Left lobe of liver (tissue), 2 donors: ENCODE measurements at places on chromosomes 11 and 22. TPM values are rescaled to one million over a fixed set of nuclear protein-coding genes. Genes with fewer than 3 reads are reported as not detected.
A peak's percentile ranks its signal among the peaks of the same experiment; 100 is the strongest.

Gene KCNE3
- total RNA-seq: 2.1 TPM

Gene WNT7B
- total RNA-seq: 0.08 TPM

Gene TPH1
- 0.05 TPM for total RNA-seq

Gene OTOG
- total RNA-seq: not detected

Gene FAT3
- total RNA-seq: 0.13 TPM

Gene SYCE3
- 0.45 TPM for total RNA-seq

Gene KIRREL3
- total RNA-seq: 0.13 TPM

- no peak for DNase-seq
Observed at GRCh38 chr22:44534335-44534734, 36.3 kb upstream of the RTL6 start.

- DNase-seq: no peak
Observed at GRCh38 chr22:18978506-18978905, 42.4 kb upstream of the PRODH start.

- no peak for DNase-seq
Observed at GRCh38 chr11:33021937-33022336, 6.3 kb downstream of the DEPDC7 start.

DNA sequence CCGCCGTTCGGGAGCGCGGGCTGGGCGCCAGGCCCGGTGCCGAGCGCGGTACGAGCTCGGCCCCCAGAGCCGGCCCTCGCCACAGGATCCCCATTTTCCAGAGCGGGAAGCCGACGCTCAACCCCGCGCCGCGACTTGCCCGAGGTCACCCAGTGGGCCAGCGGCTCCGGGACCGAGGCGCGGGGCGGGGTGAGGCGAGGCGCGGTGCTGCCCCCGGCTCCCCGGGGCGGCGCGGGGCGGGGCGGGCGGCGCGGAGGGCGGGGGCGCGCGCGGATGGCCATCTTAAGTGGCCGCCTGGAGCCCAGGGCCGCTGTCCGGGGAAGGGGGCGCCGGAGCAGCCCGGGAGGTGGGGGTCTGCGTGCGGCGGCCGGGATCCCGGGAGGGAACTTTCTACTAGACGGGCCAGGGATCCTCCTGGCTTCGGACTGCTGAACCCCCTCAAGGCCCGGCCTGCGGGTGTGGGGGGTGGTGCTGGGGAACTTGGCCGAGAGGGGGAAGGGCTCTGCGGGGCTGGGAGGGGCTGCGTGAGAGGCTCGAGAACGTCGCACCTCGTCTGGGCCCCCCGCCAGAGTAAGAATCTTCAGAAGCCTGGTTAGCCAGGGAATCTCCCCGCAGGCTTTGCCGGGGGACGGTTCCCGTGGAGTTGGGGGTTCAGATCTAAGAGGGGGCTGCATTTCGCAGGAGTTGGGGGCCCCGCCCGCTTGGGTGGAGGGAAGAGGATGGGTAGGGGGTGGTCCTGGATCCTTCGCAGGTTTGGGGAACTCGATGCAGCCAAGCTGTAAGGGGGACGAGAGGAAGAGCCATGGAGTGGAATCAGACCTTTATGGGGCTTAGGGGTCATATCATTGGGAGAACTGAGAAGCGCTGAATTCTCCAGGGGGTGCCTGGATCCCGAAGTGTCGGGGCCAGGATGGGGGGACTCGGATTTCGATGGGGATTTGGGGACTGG lies 678 bp upstream of the INPPL1 start:
- DNase-seq: peak; percentile 80

DNA sequence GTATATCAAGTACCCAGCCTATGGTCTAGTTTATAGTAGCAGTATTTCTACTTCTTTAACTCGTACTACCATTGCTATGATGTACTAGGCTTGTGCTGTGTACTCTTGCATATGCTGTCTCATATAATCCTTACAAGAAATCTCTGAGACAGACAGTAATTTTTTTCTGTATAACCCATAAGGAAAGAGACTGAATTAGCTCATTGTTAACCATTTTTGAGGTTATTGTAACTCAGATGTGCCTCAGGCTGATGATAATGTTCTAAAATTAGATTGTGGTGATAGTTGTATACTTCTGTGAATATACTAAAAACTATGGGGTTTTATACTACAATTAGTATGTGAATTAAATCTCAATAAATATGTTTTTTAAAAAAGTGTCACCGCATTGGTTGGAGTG lies 112.2 kb upstream of the RRM1 start:
- no peak for DNase-seq

DNA sequence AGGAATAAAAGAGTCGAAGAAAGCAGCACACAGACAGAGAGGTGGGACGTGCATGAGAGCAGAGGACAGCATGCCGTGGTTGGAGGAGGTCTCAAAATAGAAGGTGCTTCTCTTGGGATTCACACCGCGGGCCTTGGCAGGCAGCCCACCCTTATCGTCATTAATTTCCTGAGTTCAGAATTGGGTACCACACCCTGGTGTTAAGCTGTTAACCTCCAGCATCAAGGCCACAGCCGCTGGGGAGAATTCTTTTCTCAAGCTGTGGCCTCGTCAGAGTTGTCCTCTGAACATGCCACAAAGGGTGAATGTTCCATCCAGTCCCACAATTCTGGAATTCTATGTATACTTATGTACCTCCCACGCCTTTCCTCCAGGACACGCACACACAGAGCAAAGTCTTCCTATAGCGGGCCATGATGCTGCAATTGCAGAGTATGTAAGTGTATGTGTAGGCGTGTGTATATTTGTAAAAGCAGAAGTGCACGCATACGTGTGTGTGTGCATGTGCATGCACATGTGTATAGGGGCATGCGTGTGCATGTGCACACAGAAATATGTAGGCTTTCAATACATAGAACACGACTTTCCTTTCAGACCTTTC lies 39.0 kb downstream of the ADAMTS8 start:
- no peak for DNase-seq

DNA sequence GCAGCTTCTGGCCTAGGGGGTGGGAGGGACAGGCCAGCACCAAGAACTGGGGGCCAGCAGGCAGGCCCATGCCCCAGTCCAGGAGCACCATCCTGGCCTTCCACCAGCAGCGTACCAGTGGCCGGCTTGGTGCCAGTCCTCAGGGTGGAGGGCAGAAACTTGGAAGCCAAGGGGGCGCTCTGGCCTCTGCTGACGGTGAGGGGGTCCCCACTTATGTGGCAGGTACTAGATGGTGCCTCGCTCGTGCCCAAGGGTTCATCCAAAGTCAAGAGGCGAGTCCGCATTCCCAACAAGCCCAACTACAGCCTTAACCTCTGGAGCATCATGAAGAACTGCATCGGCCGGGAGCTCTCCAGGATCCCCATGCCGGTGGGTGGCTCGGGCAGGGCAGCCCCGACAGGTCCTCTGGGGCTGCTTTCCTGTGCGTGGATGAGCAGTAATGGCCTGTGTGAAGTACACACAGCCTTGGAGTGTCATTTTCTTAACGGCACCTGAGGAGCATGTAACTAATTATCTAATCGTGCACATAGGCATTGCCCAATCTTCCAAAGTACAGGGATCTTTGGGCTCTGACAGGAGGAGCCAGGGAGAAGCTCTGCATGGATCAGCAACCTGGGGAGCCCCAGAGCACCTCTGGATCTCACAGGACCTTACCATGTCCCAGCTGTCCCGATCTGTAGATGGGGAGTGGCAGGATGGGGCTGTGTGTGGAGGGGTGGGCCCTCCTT lies 79.1 kb downstream of the MORC2 start:
- peak; percentile 46 for DNase-seq

GRCh38 chr11:110654456-110654855 lies 57.8 kb downstream of the ARHGAP20 start:
- no peak for DNase-seq

- DNase-seq: no peak
Observed at GRCh38 chr11:75878933-75879332, 63.9 kb downstream of the UVRAG start.

GRCh38 chr22:46349238-46349637 lies 13.7 kb downstream of the TRMU start:
- DNase-seq: no peak

- DNase-seq: no peak
Observed at GRCh38 chr11:27592098-27592780, 85.7 kb upstream of the LIN7C start.

GRCh38 chr22:17091851-17092250 lies 7.1 kb downstream of the IL17RA start:
- peak; percentile 15 for DNase-seq

DNA sequence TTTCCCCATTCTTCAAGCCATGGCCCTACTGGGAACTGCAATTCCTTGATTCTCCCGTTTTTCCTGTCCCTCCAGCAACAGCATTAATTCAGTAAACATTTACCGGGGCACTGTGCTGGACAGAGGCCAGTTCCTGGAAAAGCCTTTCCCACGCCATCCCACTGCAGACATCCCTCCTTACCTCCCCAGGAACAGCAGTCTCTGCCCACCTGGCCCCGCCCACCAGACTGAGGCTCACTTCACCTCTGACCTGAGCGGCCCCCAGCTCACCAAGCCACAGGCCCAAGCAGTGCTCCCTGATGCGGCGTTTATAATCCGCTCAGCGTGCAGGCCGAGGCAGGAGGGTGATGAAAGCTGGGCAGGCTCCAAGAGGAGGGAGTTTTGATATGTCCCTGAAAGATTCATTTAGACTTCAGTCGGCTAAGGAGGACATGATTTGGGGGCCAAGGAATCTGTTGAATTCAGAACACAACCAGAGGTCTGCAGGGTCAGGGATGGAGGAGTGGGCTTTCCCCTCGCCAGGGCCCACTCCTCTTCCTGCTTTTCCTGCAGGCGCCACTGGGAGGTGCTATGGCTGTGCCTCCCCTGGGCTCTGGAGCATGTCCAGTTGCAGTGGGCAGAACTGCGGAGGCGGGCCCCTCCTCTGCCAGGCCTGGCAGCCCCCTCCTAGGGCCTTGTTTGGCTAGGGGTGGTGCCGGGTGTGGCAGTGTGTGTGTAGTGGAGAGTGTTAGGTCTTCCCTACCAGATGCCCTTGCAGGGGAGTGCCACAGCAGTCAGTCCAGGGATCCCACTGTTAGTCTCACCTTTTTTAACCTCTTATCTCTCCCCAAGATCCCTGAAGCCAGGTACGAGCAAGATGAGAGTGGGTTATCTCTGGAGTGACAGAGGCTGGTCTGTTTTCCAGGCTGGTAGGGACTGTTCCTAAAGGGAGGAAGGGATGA lies 1.4 kb upstream of the TAGLN start:
- no peak for DNase-seq

- DNase-seq: peak; percentile 57
Observed at GRCh38 chr11:83691451-83691950, 405.3 kb upstream of the CCDC90B start.

DNA sequence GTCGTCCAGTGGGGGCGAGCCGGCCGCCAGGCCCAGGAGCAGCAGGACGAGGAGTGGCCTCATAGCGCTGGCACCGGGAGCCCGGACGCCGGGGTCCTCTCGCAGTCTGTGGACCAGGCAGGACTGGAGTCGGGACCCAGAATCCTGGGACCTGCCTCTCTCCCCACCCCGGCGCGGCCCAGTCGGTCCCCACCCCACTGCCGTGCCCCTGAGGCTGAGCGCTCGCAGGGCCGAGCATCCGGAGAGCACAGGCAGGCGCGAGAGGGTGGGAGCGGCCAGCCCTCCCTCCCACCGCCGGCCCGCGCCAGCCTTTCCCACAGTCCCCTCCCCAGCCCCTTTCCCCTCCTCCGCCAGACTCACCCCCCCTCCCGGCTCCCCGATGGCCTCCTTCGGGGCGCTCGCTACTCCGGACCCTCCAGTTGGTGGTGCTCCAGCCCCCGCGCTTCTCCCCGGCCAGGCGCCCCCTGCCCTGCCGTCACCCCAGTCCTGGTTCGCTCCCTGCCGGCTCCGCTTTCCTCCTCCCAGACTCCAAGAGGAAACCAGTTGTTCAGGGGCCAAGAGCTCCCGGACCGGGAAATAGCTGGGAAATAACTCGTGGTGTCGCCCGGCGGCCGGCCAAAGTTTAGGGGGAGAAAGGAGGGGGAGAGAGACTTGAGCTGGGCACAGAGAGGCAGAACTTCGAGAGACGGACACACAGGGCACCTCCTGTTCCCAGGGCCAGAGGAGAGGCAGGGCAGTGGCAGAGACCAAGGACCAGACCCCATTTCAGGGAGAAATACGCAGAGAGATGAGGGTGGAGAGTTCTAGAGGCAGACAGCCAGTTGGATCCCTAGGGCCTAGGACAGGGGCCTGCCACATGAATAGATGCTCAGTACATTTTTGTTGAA lies at the start of gene C1QTNF5:
Gene C1QTNF5, minus strand, starts transcription at position 549 of the 887 bp plus-strand sequence. Its CDS starts 486 bp downstream, at position 63.
- DNase-seq: no peak

DNA sequence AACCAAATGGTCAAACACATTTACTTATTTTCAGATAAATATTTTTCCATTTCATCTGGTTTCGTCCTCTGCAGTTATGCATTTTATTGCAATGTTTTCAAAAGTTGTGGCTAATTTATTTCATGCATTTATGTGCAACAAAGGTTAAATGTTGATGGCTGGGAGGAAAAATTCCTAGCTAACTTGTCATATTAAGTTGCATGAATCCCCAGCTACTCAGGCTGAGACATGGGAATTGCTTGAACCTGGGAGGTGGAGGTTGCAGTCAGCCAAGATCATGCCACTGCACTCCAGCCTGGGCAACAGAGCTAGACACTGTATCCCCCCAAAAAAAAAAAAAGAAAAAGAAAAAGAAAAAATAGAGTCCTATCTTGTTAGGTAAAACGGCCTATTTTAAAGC lies 1862.4 kb upstream of the RAG2 start:
- DNase-seq: no peak

- no peak for DNase-seq
Observed at GRCh38 chr22:28538922-28539321, 140.7 kb downstream of the TTC28 start.

- no peak for DNase-seq
Observed at GRCh38 chr22:27125539-27125938, 468.2 kb downstream of the MIAT start.

- no peak for DNase-seq
Observed at GRCh38 chr22:29450222-29450621, 11.8 kb downstream of the RFPL1 start.

DNA sequence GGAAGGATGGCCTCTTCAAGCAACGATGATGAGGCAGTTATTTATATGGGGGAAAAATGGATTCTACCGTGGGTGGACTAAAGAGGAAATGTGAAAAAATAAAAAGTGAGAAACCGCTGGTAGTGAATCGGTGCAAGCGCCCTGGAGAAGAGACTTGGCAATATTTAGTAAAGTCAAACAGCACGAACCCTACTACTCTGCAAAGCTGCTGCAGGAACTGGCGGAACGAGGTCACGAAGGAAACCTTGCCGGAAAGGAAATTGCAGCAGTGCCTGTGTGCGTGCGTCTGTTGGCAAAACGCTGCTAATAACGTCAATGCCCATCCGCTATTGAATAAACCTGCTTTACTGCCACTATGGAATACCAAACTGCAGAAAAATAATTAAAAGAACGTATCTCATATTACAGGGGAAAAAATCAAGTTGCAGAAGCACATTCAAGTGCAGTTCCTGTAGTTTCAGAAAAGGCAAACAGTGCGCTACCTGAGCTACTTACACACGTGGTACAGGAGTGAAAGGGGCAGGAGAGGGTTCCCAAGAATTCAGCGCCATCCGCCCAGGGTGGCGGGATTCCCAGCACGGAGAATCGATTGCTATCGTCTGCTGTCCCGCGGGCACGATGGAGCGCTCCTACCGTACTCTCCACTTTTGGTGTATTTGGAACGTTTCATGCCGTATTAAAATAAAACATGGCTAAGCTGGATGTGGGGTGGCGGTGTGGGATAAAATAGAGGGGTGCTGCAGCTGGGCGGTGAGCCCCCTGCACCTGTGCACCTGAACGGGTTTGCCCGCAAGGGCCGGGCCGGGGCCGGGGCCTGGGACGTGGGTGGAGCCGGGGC lies 585 bp upstream of the NADSYN1 start:
- peak; percentile 79 for DNase-seq
